Activated naive CD4-positive, alpha-beta T cell treated with anti-CD3 and anti-CD28 coated beads for 36 hours (primary cell): ENCODE measurements at places on chromosomes 7 and 10. TPM values are rescaled to one million over a fixed set of nuclear protein-coding genes. Genes with fewer than 3 reads are reported as not detected.

- no peak overlapping the region for H3K27ac ChIP-seq
- peaks cover 18% of the 10 kb centered on the region for H3K27me3 ChIP-seq
- H3K36me3 ChIP-seq: peaks cover 3% of the 10 kb centered on the region
Measured at GRCh38 chr10:132527339-132528063, 10.1 kb upstream of the INPP5A start.

DNA sequence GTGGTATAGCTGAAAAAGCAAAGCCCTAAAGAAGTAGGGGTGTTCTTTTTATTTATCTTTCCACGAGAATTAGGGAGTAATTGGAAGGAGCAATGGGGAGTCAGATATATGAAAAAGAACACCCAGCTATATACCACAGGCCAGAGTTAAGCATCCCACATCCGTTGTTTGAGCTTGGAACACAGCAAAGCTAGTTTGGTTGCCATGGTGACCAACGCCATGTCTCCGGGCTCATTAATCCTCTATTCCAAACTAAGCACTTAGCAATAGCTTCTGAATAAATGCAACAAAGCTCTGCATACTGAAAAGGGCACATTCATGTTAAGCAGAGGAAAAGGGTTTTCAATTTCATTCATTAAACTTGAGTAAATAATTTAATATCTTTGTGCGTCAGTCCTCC is 23.5 kb downstream of the ASB4 start:
- H3K4me3 ChIP-seq: no peak overlapping the region
- peaks cover 9% of the 10 kb centered on the region for H3K27me3 ChIP-seq
- no peaks in the 10 kb centered on the region for H3K36me3 ChIP-seq
- no peaks in the 10 kb centered on the region for H3K4me1 ChIP-seq
- H3K27ac ChIP-seq: no peak overlapping the region
- DNase-seq: no peak

DNA sequence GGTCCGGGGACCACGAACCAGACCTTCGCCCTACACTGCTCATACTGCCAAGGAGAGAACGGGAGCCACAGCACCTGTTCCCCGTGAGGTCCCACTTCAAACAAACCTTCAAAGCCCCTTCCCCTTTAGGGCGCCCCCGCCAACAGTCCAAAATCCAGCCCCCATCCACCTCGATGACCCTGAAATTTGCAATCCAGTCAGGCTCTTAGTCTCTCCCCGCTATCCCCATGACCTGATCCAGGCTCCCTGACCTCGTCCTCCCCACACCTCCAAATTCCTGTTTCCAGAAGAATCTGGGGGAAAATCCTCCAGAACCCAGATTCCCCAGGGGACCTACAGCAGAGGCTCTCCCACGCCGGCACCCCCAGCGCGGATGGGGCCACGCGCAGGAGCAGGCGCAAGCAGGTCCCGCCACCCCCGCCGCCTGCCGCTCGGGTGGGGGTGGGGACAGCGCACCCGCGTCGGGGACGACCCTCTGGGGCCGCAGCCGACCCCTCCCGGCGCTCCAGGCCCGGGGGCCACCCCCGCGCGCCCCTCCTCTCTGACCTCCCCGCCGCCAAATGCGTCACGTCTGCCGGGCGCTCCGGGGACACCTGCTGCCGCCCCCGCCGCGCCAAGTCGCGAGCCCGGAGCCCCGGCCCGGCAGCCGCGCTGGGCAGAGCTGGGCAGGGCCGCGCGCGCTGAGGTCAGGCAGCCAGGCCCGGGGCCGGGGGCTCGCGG is 753 bp downstream of the CAMK2B start:
- peaks cover 7% of the 10 kb centered on the region for H3K4me1 ChIP-seq
- H3K27me3 ChIP-seq: peaks cover 26% of the 10 kb centered on the region
- peak overlapping the region; percentile 63 for H3K4me3 ChIP-seq
- no peaks in the 10 kb centered on the region for H3K36me3 ChIP-seq

Gene OR2A12
- not detected for total RNA-seq

Gene MARVELD1
- total RNA-seq: 2.7 TPM

DNA sequence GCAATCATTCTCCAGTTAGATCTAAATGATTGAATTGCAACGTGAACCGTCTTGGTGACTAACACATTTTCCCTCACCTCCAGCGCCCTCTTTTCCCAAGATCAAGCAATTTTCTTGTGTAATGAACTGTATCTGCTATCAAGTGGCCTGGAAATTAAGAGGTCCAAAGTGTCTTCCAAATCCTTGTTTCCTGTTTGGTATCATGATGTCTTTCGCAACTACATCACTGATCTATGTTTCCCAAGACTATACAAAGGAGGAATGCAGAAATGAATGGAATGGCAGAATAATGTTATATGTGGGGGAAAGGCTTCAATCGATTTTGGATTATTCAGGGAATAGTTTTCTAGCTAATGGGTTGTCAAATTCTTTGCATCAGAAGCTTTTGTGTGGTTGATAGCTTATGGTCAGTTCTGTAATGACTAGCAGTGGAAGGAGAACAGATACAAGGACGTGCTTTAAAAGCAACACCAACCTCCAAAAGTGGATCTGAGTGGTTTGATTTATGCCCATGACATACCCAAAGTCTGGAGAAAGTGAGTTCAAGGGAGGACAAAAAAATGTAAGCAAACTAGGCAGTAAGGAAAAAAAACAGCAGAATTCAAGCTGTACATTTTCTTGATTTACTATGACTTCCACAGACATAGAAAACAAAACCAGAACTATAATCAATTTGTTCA is 14.6 kb upstream of the ZEB1 start:
- no peak overlapping the region for H3K4me3 ChIP-seq
- H3K27me3 ChIP-seq: peaks cover 4% of the 10 kb centered on the region
- no peak for DNase-seq

GRCh38 chr7:36937754-36938563 is 213.7 kb upstream of the AOAH start:
- no peaks in the 10 kb centered on the region for H3K27me3 ChIP-seq
- H3K36me3 ChIP-seq: peaks cover 93% of the 10 kb centered on the region

Gene UCN3
- not detected for total RNA-seq

DNA sequence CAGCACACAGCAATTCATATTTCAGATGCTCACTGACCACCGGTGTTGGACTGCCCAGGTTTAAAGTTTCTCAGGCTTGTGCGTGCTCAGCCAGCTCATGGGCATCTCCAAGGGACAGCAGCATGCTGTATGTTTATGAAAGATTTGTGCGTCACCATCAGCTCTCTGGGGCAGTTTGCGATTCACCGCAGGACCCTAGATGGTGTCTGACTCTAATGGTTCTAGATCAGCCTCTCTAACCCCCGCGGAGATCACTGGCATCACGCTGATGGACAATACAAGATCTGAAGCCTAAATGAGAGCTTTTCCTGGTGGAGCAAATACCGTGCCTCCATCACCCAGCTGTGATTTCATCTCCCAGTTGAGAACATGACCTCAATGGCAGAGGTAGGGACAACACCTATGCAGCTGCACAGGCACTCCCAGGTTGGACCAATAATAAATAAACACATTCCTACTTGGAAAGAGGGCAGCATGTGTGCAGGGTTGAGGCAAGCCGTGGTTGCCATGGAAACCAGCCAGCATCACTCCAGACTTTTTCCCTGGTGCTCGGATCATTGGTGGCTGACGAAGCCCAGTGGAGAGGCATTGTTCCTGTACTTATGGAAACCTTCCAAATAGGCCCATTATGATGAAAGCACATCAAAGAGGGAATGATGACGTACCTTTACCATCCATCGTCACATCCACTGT is 253.6 kb downstream of the KCNMA1 start:
- H3K27ac ChIP-seq: no peak overlapping the region
- peaks cover 2% of the 10 kb centered on the region for H3K4me1 ChIP-seq
- H3K27me3 ChIP-seq: peaks cover 3% of the 10 kb centered on the region
- no peak overlapping the region for H3K4me3 ChIP-seq
- no peaks in the 10 kb centered on the region for H3K36me3 ChIP-seq

Gene SORBS1
- 0.77 TPM for total RNA-seq

DNA sequence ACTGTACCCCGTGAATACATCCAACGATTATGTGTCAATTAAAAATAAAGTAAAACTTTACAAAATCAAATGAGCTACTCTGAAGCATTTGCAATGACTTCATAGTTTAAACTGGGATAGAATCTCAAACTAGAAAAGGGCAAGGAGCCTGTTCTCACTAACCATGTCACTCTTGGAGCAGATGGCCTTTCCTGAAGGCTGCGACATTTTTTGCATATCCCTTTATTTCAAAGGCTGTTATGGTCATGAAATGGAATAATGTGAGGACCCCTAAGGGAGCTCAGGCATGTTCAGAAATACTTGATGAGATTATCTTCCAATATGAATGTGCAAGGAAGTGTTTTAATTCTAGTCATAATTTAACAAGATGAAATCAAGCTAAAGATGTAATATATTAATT is 679.4 kb downstream of the NRG3 start:
- no peaks in the 10 kb centered on the region for H3K36me3 ChIP-seq
- DNase-seq: no peak
- no peak overlapping the region for H3K27ac ChIP-seq
- H3K4me1 ChIP-seq: no peaks in the 10 kb centered on the region

DNA sequence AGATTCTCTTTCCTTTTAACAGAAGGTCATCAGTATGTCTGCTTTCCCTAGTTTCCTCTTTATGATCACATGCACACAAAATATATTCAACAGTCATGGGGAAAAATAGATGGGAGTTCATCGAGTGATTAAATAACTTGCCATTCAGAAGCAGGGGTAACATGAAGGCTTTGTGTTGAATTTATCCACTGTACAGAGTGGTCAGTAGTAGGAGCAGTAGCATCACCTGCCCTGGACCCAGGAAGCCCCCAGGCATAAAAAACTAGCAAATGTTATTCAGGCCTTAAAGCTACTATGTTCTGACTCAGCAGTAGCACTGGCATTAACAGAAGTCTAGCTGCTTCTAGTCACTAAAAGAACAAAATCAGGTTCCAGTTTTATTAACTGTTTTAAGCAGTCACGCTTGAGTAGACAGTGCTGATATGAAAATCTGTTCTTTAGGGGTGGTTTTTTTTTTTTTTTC is 31.4 kb upstream of the FAM133B start:
- no peak overlapping the region for H3K4me3 ChIP-seq
- H3K4me1 ChIP-seq: peaks cover 50% of the 10 kb centered on the region
- no peak for DNase-seq
- no peaks in the 10 kb centered on the region for H3K27me3 ChIP-seq
- H3K36me3 ChIP-seq: peaks cover 45% of the 10 kb centered on the region

GRCh38 chr10:73225518-73225917 is 21.5 kb downstream of the DNAJC9 start:
- no peak overlapping the region for H3K27ac ChIP-seq
- DNase-seq: no peak
- H3K4me1 ChIP-seq: no peaks in the 10 kb centered on the region
- no peak overlapping the region for H3K4me3 ChIP-seq
- no peaks in the 10 kb centered on the region for H3K27me3 ChIP-seq

GRCh38 chr7:71457021-71457420 is 325.1 kb downstream of the GALNT17 start:
- H3K4me3 ChIP-seq: no peak overlapping the region
- no peaks in the 10 kb centered on the region for H3K36me3 ChIP-seq
- no peak for DNase-seq
- no peaks in the 10 kb centered on the region for H3K4me1 ChIP-seq
- no peak overlapping the region for H3K27ac ChIP-seq

Gene CALML5
- total RNA-seq: not detected

DNA sequence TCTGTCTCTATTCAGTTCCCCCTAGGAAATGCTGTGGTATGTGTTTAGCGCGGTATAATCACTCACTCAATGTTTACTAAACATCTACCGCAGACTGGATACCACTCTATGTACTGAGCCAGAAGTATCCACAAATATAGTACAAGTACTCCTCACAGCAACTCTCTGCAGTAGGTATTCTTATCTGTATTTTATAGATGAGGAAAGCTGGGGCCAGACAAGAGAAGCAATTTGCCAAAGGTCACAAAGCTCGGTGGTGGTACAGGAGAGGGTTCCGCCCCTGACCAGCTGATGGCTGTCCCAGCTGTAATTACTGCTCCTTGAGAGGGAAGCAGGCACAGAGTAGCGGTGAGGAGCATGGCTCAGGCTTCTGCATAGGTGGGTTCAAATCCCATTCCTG is 184.1 kb downstream of the DOCK4 start:
- no peaks in the 10 kb centered on the region for H3K36me3 ChIP-seq
- H3K4me3 ChIP-seq: no peak overlapping the region
- DNase-seq: no peak
- no peaks in the 10 kb centered on the region for H3K4me1 ChIP-seq
